MG63 (cell line): ENCODE measurements at places on chromosomes 4 and X.

GRCh38 chrX:8850478-8850877 is 49.3 kb upstream of the FAM9A start:
- DNase-seq, result no peak

- no peak for DNase-seq
Measured at GRCh38 chr4:125979950-125980349, 665.2 kb downstream of the FAT4 start.

- no peak for DNase-seq
Measured at GRCh38 chr4:151850791-151851213, 90.0 kb upstream of the GATB start.

DNA sequence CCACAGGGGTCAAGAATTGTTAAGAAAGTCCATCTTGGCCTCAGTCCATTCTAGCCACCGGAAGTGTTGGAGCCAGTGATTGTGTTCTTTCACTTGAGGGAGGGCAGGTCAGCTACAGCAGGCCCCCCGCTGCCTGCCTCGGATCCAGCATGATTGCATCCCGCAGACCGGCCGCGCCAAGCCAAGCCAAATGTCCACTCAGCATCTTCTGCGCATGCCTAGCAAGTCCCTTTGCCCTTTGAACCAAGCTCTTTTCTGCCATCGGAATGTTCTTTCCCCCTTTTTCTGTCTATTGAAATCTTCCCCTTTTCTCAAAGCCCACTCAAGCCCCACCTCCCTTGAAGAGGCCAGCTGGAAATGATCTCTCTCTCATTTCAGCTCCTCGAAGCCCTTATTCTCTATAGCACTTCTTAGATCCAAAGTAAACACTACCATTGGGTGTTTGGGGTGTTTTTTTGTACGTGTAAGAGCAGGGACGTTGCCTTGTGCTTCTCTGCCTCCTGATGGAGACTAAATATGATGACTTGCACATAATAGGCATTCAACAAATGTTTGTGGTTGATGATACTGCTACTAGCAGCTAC is 147.8 kb upstream of the BCOR start:
- no peak for DNase-seq

DNA sequence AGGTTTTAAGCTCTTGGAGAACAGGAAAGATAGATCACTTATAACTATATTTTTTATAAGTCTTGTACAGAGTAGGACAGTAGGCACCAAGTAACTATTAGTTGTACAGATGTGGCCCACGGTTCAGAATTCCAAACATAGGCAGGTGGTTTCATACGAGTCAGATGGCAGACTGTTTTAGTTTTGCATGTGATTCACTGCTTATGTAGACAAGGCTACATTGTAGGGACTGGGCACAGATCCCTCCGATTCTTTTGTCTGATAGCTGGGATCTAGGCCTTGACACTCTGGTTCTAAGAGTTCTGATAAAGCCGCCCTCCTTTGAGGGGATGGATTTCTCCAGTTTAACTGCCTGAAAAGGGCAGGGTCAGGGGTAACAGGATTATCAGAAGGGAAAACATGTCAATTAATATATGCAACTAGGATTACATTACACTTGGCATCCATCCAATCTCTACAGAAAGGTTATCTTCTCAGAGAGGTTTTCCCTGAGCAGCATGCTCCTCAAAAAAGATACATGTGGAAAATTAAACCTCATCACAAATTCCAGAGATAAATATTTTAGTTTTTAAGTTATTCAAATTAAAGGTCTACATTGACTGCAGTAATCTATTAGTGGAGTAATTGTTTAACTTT is 87.8 kb downstream of the SPRY1 start:
- DNase-seq, result no peak

GRCh38 chr4:101169044-101170014 is 178.0 kb downstream of the PPP3CA start:
- peak; percentile 18 for DNase-seq

- DNase-seq, result no peak
Measured at GRCh38 chr4:2427383-2428334, 8.9 kb downstream of the CFAP99 start.

- no peak for DNase-seq
Measured at GRCh38 chrX:43267652-43268051, 388.4 kb upstream of the MAOA start.

- DNase-seq, result no peak
Measured at GRCh38 chr4:108170631-108171338, 2.1 kb upstream of the LEF1 start.

- DNase-seq, result peak; percentile 57
Measured at GRCh38 chr4:140635606-140636005, 66.8 kb upstream of the UCP1 start.

- DNase-seq, result no peak
Measured at GRCh38 chr4:150357829-150358228, 224.1 kb upstream of the MAB21L2 start.

DNA sequence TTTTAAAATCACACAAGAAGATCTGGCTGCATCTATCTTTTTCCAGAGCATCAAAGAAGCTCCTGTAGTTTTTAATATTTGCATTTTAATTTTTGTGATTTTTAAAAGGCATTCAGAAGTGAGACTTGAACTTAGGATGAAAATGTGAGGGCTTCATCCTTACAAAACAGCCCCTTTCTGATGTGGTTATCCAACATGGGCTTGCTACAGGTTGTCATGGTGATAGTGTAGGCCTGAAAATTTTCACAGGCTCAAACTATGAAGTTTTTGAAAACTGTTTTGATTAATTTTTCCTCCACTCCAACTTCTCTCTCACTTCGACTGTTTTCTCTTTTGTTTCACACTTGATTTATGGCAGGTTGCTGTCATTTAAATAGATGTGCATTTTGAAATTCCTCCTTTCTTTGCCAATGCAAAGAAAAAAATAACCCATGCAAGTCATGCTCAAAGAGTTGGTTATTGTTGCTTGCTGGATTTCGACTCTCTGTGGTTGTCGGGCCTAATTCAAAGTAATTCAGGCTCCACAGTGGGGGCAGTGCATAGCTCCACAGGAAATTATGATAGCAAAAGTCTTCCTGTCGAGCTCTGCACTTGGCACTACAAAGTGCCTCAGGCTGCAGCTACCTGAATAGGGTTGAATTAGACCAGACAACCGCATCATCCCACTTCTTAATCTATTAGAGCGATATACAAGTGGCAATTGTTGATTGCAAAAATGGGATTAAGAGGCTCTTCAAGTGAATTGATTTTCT is 201.0 kb upstream of the GPR101 start:
- DNase-seq, result no peak

- DNase-seq, result no peak
Measured at GRCh38 chr4:78065508-78066192, 8.5 kb downstream of the FRAS1 start.

- DNase-seq, result peak; percentile 61
Measured at GRCh38 chr4:110270492-110271197, 72.2 kb upstream of the ELOVL6 start.

DNA sequence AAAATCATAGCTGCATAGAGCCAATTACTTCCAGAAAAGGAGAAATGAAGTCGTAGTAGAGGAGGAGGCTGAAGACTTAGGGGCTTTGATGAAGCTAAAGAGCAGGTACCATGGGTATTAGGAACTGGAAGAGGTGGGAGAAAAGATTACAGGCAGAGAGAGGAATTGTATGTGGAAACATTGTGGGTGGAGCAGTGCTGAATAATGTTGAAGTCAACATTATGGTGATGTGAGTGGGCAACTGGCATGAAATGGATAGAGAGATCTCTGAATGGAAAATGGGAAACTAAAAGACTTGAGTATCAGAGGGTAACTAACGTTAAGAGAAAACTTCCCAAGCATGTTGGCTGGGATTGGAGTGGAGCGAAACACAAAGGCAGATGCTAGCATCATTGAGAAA is 92.5 kb downstream of the AREG start:
- no peak for DNase-seq

DNA sequence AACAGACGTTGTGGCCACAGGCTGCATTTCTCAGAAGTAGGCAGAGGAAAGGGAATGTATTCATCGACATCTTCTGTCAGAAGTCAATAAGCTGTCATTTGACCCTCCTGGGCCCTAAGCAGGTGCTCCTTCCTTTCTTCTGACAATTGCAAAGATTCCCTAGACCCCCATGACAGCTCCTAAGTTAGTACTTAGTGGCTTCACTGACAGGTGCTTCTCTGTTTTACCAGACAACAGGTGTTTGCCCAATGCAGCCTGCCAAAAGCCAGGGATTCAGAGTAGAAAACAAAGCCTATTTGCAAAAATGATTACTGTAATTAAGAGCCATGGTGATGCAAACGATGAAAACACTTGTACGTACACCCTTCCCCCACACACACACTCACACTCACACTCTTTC is 7.5 kb upstream of the FGF5 start:
- no peak for DNase-seq

DNA sequence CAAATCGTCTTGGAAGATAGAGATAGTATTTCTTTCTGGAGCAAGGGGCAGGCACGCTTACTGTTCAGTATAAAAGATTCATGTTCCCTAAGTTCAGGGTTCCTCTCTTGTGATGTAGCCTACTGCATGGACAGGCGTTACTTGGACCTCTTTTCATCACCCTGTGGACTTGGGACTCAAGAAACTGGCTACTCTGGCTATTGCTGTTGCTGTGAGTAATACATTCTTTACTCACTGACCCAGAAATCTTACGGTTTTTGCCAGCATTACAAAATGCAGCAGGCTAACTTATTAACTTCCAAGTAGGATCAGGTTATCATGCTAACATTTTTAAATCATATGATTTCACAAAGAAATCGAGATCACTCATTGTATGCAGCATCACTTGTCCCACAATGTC is 12.8 kb upstream of the GUCY1B1 start:
- DNase-seq, result peak; percentile 22

GRCh38 chr4:94798808-94799207 is 41.1 kb downstream of the BMPR1B start:
- no peak for DNase-seq

DNA sequence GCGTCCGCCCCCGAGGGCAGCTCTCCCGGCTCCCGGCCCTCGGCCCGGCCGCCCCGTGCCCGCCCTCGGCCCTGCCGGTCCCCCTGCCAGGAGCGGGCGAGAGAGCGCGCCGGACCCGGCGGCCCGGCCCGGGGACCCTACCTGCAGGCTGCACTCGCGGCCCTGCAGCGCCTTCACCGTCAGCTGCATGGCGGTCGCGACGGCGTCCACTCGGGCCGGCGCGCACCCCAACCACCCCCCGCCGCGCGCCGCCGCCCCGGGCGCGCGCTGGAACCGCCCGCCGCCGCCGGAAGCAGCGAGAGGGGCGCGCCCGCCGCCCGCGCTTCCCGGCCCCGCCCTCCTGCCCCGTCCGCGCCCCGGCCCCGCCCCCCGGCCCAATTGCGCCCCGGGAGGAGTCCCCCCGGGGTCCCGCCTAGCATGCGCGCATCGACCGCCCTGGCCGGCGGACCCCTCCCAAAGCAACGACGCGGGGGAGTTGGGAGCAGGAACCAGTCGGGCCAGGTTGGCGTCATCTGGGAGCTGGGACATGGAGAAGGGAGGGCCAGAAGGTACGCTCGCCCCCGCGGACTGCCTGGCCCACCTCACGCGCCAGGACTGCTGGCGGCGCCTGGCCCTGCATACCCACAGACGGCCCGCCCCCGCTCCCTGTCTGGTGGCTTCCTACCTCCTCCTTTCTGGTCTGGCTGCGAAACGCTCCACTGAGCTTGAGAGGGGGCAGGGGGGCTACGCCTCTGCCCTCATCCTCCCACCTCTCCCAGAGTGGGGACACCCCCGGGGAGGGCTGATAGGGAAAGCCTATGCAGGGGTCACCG is at the start of gene UBL4A:
UBL4A (minus strand) TSS at position 220 of the 812 bp plus-strand sequence; CDS start at position 189, 31 bp downstream.
- peak; percentile 74 for DNase-seq

- DNase-seq, result no peak
Measured at GRCh38 chr4:119068529-119068962, 67.1 kb upstream of the MYOZ2 start.

GRCh38 chr4:56465599-56466295 is 1.7 kb upstream of the SRP72 start:
- peak; percentile 38 for DNase-seq

DNA sequence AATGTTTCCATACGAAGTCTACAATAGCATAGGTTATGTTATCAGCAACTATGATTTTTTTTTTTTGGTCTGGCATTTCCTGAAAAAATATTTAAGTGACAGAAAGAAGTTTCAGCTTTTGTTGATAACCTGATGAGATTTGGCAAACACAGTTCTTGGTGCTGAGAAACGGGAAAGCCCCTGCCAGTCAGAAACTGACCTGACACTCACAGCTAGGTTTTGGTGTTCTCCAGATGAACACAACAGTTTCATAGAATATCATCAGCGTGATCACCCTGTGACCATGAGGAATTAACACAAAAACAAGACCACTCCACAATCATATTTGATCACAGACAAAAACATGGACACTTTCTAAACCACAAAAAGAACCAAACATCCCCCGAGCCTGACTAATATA is 152.5 kb upstream of the DCAF8L1 start:
- no peak for DNase-seq

- DNase-seq, result no peak
Measured at GRCh38 chrX:3161681-3162080, 120.4 kb downstream of the ARSF start.

- no peak for DNase-seq
Measured at GRCh38 chr4:135201081-135201480, 999.5 kb upstream of the PABPC4L start.

DNA sequence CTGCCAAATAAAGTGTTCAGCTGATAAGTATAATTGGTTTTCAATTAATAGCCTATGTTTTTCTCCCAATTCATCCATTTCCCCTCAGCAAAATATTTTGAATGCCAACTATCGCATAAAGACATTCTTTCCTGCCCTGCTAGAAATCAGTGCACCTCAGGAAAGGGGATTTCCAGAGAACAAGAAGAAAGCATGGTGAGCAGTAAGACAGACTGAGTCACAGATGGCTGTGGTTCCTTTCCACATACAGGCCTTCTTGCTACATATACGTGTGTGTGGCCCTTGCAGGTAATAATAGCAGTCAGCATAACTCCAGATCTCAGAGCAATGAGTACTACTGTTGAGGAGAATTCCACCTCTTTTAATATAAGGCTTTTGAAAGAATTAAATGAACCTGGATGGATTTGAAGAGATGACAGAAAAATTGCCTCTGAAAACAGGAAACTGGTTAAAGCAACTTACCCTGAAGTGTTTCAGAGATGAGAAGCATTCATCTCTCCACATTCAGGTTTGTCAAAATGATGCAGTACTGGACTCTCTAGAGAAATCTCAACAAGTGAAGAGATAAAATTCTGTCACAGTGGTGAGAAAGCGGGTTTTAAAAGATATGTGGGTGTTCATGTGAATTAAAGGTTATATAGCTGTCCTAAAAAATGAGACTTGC is 13.6 kb downstream of the GASK1B start:
- no peak for DNase-seq

GRCh38 chr4:53098681-53099121 is 236.6 kb downstream of the RASL11B start:
- DNase-seq, result no peak

GRCh38 chr4:184441461-184442313 is 32.7 kb downstream of the IRF2 start:
- DNase-seq, result peak; percentile 9

- no peak for DNase-seq
Measured at GRCh38 chrX:155046129-155046810, 19.6 kb downstream of the FUNDC2 start.
